ENCODE measurements at places on chromosomes 7 and 10.

GRCh38 chr10:48683868-48684267, 805 bp upstream of the WDFY4 start:
- DNase-seq, result no peak

DNA sequence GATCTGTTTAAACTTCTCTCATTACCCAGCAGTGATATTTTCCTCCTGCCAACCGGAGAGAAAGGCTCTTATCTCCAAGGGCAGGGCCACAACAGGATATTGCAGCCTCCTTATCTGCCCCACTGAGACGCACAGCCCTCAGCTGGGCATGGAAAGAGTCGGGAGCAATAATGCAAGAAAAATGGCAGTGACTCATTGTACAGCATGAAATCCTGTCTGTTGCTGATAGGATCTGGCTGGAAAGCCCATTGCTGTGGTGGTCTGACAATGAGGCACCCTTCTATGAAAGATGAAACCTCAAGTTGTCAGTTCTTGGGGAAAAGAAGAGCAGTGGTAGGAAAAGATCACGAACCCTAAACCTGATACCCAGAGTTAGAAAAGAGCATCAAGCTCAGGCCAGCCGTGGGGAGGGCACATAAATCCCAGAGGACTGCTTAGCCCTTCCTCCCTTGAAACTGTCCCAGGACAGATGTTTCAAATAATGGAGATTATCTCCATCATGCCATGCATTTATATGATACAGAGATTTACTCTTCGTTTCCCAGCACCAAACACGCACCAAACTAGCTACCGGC, 47.0 kb upstream of the FIGNL1 start:
- DNase-seq, result no peak

- DNase-seq, result no peak
These were observed 9.5 kb downstream of the SLIT1 start for GRCh38 chr10:97176226-97176625.

- no peak for DNase-seq
These were observed 521.5 kb downstream of the SUGCT start for GRCh38 chr7:40656349-40656748.

DNA sequence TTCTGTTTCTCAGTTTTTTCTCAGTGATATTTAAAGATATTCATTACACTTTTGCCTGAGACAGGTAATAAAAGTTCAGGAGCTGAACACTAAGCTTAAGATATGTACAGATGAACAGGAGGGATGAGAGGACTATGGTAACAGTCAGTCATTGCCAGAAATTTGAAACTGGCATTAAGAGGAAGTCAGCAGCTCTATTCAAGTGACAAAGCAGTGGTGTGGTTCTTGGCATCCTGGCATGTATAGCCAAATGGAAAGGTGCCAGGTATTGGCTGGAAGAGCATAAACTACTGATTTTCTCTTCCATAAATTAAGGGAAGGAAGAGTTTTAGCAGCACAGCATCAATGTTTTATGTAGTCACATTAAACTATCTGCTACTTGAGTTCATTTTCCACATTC, 22.7 kb downstream of the HOXA1 start:
- no peak for DNase-seq

- DNase-seq, result no peak
These were observed 179.3 kb downstream of the NPSR1 start for GRCh38 chr7:34837316-34837715.

DNA sequence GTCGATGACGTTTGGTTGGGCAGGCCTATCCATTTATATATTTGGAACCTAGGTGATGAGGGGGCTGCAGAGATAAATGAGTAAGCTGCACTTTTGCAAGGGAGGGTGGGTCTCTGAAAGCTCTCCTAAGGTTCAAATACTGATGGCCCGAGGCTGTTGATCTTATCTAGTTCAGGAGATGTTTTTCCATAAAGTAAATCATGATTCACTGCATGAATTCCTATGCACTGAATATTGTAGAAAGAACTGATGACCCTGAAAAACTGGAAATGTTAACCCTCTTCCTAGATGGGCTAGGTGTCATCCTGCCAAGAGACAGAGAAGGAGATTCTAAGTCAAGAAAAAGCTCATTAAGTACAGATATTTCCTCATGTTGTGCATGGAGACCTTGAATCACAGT, 459.9 kb downstream of the PLXNA4 start:
- no peak for DNase-seq

DNA sequence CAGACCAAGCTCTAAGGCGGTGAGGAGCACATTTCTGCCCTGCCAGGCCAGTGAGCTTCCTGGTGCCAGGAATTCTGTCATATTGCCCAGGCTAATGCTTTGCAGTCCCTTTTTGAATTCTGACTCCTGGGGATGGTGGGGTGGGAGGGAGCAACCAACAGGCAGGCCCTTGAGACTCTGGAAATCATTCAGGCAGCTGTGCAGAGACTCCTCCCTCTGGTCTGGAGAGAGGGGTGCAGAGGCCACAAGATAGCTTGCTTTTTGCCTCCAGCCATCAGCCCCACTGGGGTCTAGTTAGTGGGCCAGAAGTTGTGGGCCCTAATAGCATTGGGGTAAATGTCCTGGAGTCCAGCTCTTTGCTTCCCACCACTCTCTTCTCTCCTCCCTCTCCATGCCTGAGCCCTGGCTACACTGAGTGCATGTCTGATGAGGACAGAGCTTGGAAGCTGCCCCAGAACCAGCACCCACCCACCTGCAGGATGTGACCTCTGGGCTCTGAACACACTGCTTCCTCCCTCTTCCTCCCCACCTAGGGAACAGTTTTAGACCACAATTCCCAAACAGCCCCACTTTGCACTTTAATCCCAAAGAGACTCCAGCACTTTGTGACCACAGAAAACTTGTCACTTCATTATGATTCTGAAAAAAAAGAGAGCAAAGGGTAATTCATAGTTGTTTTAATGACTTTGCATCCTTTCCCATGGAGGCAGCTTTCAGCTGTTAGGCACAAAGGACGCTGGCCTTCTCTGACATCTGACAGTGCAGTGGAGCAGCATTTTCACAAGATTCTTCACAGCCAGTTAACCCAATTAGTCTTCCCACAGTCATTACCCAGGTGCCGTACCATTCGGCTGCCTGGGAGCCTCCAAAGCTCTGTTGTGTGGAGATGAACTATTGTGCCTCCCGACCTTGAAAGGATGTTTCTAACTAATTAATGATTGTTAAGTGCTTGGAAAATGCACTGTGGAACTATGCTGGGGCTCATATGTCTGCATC, 262.5 kb downstream of the TRIL start:
- no peak for DNase-seq

DNA sequence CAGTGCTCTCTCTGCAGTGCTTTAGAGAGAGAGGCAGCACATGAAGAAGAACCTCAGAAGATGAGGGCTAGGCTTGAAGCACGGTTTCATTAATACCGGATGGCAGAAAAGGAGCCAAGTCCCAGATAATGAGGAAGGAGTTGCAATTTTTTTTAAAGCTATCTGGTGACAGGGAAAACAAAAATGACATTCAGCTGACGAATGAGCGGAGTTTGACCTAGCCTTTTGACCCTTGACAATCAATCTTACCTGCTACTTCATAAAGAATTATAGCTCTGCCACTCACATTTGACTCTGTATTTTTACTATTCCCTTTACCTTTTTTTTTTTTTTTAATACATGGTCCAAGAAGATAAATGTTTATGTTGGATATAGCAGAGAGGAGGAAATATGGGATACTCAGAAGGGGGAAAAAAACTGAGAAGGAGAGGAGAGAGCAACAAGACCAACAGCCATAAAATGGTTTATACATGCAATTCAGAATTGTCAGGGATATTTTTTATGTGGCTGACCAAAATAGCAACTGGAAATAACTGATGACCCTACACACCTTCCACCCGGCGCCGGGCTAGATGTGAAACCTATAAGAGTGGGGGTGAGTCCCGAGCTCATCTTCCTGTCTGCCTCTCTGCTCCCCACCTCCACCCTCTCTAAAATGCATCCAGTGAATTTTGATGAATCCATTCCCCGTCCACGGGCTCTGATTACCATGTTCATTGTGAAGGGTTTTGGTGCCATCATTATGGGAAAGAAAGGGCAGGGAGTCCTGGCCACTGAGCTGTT, 274.4 kb upstream of the YAE1 start:
- DNase-seq, result no peak

DNA sequence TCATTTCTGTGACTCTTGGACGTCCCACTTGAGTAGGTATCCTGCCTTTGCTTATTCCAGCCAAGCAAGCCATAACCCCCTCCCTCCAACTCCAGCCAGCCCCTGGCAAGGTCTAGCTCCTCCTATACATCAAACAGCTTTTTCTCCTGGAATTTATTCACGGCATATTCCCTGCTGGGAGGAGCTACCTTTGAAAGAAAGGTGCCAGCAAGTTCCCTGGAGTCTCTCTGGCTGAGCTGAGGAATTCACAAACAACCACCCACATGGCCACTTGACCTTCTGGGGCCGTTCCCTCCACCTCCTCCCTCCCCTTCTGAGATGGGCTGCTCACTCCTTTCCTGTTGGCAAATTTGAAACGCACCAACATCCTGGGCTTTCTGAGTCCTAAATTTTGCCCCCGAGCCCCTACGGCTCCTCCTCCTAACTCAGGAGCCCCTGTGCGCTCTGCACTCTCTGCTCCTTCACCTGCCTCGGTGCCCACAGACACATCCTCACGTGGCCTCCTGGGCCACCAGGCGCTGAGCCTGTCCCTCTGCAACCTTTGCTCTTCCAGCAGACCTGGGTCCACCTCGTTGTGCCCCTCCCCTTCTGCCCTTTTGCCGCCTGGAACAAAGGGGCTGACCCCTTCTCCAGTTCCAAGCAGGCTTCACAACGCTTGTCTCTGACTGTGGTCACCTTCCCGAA, 48.0 kb downstream of the HSPA12A start:
- no peak for DNase-seq

DNA sequence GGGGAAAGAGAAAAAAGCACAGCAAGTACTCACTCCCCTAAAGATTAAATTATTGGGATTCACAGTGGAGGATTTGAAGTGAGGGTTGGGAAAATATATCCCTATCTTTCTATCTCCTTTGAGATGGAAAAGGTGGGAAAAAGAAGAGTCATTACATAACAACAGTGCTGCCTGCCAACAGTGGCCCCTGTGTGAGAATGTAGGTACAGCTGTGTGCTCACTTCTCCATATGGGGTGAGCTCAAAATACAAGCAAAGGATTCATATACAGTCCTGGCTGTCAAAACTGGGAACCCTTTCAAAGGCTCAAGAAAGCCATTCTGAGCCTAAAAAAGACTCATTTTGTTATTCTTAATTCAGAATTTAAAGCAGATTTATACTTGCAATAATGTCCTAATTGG, 458.5 kb downstream of the GPAM start:
- DNase-seq, result no peak

- no peak for DNase-seq
These were observed 5.7 kb downstream of the PSMG3 start for GRCh38 chr7:1563981-1564602.

DNA sequence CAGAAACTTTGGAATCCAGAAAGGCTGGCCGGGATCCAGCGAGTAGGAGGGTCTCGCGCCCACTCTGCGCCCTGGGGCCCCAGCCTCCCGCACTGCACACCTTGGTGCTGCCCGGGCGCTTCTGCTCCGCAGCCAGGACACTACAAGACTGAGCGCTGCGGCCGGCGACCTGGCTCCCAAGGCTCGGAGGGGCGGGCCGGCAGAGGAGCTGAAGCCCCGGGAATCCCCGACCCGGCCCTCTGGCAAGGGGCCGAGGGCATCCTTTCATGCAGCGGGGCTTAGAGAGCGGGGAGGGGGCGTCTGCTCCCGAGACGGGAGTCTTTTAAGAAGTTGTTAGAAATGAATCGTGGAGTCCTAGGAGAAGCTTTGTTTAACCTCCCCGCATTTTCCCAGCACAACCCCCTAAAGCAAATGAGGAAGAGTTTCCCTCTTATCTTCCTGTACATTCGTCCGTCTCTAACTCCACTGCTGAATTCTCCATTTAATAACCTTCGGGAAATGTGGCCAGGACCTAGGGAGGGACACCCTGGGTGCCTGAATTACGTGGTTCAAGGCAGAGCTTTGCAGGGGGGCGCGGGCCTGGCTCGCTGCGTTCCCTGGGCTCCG, 1.1 kb downstream of the VWC2 start:
- no peak for DNase-seq

- no peak for DNase-seq
These were observed 52.7 kb upstream of the BTRC start for GRCh38 chr10:101301111-101301731.

- DNase-seq, result no peak
These were observed 40.3 kb upstream of the MXI1 start for GRCh38 chr10:110167149-110167548.

GRCh38 chr7:76020031-76020714, 25.8 kb upstream of the TMEM120A start:
- peak; percentile 51 for DNase-seq

DNA sequence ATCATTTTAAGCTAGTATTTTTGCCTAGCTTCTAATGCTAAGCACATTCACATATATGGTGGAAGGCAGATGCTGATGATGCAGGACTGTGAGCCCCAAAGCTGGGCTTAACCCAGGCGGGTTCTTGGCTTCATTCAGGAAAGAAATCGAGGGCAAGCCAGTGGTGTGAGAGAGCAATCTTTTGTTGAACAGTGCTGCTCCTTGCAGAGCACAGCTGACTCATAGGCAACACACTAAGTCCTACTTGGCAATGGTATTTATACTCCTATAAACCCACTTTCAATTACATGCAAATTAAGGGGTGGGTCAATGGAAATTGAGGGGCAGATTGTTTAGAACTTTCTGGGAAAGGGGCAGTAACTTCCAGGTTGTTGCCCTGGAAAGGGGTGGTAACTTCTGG, 42.0 kb upstream of the CELF2 start:
- no peak for DNase-seq

- DNase-seq, result no peak
These were observed 22.4 kb upstream of the EGFR start for GRCh38 chr7:54996391-54996790.

- DNase-seq, result no peak
These were observed 26.6 kb downstream of the CHST3 start for GRCh38 chr10:71990706-71991269.

DNA sequence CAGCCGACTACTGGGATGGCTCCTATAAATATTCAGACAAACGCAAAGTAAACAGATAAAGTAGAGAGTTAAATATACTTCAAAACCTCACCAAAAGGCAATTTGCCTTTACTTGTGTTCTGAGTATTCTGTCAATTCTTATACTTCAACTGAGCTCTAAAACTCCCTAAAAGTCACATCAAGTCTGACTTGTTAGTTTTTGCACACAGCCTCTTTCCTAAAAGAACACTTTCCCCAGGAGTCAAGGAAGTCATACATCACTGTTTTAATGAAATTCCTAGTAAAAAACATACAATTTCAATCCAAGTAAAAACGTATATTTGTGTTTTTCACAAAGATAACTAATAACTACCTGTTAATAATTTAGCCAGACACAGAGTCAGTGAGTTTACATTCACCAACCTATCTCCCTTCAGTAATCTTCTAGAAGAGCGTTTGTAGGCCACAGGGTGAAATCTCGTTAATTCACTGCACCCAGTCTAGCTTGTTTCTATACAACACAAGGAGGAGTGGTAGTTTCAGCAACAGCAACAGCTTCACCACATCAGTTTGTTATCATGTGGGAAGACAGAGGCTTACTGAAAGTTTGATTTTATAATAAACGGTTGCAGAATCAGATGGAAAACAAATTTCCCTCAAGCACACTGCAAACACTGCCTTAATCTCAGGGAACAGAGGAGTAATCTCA, 2.7 kb downstream of the COBL start:
- no peak for DNase-seq

All from central memory CD8-positive, alpha-beta T cell (primary cell).